ENCODE measurements at places on chromosomes 6 and 20.

- no peak for DNase-seq
Measured at GRCh38 chr6:44732243-44732642, 344.7 kb downstream of the CDC5L start.

GRCh38 chr20:60491051-60491581, 532.9 kb downstream of the CDH26 start:
- no peak for DNase-seq

DNA sequence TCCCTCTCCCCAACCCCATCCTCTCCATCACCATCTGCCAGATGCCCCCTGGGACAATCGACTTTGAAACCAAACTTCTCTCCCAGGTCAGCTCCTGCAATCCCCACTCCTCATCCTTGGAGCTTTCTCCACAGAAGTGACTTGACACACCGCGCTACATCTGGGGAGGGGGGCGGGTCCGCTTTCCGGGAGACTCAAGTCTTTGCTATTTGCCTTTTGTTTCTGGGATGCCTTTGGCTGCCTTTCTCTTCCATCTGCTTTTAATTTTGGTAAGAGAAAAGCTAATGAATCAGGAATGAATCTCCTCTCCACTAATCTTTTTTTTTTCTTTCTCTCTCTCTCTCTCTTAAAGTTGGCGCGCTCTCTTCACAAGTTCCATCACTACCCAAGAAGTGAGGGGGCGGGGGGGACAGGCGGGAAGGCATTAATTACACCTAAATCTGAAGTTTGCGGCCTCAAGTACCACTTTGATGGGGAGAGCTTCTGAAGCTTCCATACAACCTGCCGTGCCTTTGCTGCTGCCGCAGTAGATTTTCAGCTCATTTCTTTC, 664 bp upstream of the TPBG start:
- DNase-seq, result peak; percentile 81

GRCh38 chr6:52305948-52306767, 21.6 kb upstream of the MCM3 start:
- no peak for DNase-seq

DNA sequence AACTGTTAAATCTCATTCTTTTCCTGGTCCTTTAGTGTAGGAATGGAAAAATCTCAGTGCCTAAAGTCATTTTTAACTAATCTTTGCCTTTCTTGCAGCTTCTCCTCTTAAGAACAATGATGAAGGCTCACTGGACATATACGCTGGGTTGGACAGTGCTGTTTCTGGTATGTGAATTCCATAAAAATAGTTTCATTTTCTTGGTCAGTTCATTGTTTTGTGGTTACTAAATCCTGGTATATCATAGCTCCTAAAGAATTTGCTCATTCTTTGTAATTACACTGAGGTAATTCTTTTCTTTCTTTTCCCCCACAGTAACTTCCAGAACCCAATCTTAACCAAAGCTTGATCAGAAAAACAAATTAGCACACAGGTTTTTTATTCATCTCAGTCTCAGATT, 23.4 kb downstream of the CASP8AP2 start:
- peak; percentile 36 for DNase-seq

DNA sequence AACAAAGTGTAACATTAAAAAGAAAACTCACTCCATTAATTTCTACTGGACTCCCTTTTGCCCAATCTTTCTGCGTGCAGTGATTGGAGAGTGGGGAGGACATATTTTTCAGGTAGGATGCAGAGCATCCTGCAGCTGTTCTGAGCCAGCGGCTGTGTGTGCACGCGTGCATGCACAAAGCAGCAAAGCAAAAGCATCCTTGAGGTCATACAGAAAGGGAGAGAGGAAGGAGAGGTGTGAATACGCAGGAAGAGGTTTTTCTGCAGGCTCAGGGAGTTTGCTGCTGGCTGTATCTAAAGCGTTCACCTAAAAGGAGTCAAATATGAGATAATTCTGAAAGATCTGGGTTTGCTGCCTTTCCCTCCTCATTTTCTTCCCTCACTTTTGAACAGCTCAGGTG, 108.4 kb downstream of the HUS1B start:
- no peak for DNase-seq

DNA sequence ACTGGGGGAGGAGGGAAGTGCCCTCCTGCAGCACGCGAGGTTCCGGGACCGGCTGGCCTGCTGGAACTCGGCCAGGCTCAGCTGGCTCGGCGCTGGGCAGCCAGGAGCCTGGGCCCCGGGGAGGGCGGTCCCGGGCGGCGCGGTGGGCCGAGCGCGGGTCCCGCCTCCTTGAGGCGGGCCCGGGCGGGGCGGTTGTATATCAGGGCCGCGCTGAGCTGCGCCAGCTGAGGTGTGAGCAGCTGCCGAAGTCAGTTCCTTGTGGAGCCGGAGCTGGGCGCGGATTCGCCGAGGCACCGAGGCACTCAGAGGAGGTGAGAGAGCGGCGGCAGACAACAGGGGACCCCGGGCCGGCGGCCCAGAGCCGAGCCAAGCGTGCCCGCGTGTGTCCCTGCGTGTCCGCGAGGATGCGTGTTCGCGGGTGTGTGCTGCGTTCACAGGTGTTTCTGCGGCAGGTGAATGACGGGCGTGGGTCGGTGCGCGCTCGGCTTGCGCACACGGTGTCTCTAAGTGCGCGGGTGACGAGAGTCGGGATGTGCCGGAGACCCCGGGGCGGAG, at the start of gene CDKN1A:
Gene CDKN1A (plus strand): TSS at position 227 of the 555 bp plus-strand sequence. CDS start 5,388 bp downstream, outside the sequence.
- DNase-seq, result peak; percentile 92

DNA sequence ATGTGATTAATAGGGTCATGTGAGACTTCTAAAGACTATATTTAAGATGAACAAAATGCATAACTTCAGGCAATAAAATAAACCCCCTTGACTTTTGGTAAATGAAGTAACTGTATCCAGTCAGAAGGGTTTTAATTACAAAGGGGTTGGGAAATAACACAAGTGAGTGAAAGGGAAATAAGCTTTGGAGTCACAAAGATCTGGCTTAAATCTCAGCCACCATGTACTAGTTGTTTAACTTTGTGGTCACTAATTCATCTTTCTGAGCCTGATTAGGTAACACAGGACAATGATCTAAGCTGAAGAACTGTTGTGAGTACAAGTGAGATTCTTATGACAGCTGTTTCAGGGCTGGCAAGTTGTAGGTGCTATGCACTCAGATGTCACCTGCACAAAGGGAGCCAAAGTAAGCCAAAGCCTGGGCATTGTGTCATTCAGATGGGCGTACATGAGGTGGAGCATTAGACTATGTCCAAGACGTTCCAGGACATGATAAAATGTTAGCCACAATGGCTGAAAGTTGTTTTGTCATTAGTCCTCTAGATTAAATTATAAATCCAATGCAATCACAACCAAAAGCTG, 13.8 kb downstream of the TOMM34 start:
- no peak for DNase-seq
